ENCODE measurements at places on chromosomes 5 and 9.
A peak's percentile ranks its signal among the peaks of the same experiment; 100 is the strongest.

DNA sequence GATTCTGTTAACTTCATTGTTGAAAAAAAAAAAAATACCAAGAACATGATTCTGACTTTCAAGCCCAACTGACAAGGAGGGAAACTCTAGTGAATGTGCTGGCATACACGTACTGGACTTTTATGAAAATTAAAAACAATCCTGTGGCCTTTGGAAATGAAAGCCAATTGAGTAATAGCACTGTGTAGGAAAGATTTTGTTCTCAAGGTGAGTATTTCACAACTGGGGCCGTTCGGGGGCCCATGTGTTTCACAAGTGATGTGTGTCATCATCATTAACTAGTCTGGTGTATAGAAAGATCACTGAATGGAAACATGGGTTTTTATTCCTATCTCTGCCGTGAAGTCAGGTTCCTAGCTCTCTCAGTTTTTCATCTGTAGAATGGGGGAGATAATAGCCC is 605.0 kb upstream of the CLINT1 start:
- H3K4me1 ChIP-seq, result peaks cover 26% of the 10 kb centered on the region
- no peaks in the 10 kb centered on the region for H3K27me3 ChIP-seq
- H3K36me3 ChIP-seq, result no peaks in the 10 kb centered on the region
- H3K27ac ChIP-seq, result no peak overlapping the region
- DNase-seq, result peak; percentile 28

GRCh38 chr5:138639326-138639725 is 64.1 kb upstream of the HSPA9 start:
- H3K27me3 ChIP-seq, result no peaks in the 10 kb centered on the region
- no peak for DNase-seq
- H3K4me1 ChIP-seq, result peaks cover 15% of the 10 kb centered on the region
- no peak overlapping the region for H3K4me3 ChIP-seq
- H3K27ac ChIP-seq, result no peak overlapping the region
- H3K36me3 ChIP-seq, result no peaks in the 10 kb centered on the region

DNA sequence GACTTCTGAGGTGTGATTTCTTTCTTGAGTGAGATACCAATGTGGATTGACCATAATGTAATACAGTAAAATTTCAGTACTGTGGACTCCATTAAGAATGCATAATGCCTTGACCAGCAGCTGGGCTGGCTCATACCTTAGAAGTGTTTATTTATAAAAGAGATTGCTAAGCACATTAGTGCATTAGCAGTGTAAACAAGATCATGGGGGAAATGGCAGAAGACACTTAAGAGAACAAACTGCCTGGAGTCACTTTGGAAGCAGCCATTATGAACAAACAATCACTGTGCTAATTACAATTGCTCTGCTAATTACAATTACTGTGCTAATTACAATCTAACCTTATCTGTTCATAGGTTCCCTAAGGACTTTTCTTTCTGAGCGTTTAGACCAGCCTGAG is 104.2 kb downstream of the TRIM32 start:
- no peak overlapping the region for H3K27ac ChIP-seq
- DNase-seq, result no peak
- no peaks in the 10 kb centered on the region for H3K36me3 ChIP-seq

GRCh38 chr9:127612939-127613582 is 984 bp downstream of the STXBP1 start:
- H3K4me1 ChIP-seq, result peaks cover 35% of the 10 kb centered on the region
- H3K27ac ChIP-seq, result peak overlapping the region; percentile 16
- no peaks in the 10 kb centered on the region for H3K36me3 ChIP-seq

DNA sequence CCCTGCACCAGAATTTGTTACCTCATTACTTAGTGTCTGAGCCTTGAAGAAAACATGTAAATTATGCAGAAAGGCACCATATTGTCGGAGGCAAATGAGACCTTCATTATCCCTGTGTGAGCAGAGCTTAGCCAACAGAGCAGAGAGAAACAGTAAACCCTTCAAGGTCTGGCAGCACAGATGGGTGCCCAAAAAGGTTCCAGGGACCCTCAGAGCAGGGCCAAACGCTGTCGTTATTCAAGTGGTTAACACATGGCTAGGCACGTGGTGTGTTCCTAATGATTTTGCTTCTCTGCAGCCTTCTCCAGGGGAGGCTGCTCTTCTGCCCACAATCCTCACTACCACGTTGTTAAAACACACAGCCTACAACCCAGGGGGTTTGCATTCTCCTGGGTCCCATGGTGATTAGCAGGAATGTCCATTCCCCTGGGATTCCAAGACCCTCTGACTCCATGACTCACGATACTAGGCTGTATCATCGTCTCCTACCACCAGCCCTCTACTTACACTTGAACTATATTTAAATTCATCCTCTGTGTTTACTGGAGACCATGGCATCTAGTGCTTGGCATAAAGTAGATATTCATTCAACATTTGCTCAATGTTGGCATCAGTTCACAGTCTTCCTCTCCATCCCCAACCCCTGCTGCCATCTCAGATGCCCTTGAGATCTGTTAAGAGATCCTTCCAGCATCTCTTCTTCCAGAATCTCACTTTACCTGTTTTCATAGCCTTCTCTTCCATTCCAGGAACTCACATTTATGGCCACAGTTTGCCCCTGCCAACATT is 174.5 kb upstream of the RAD23B start:
- no peak overlapping the region for H3K27ac ChIP-seq
- no peaks in the 10 kb centered on the region for H3K27me3 ChIP-seq
- H3K4me1 ChIP-seq, result no peaks in the 10 kb centered on the region
- DNase-seq, result no peak
- H3K4me3 ChIP-seq, result no peak overlapping the region

DNA sequence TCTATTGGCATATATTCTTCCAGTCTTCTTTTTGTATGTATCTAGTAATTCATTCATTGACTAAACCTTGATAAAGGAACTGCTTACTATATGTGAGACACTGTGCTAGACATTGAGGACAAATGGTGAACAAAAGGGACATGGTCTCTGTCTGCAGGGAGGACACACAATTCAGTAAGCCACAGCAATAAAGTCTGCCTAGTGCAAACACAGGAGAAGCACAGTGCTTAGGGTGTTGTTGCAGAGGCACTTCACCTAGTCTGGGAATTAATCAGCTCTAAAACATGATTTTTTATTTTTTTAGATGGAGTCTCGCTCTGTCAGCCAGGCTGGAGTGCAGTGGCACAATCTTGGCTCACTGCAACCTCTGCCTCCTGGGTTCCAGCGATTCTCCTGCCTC is 6.4 kb upstream of the CCL28 start:
- no peak overlapping the region for H3K4me3 ChIP-seq
- H3K4me1 ChIP-seq, result no peaks in the 10 kb centered on the region
- DNase-seq, result no peak
- no peaks in the 10 kb centered on the region for H3K36me3 ChIP-seq
- H3K27me3 ChIP-seq, result no peaks in the 10 kb centered on the region

DNA sequence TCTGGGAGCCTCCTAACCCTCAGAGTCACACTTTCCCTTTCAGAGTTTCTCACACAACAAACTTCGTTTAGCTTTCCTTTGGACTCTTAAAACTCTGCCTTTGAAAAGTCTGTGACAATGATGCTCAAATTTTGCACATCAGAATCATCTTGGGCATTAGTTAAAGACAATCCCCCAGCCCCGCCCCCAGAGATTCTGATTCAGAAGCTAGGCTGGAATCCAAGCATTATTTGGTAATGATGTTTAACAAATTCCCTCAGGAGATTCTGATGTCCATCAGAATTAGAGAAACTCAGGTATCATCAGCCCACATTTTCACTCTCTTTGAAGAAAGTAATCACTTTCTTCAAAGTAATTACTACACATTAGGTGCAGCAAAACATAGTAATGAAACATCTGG is 9.6 kb upstream of the PLPP1 start:
- no peak for DNase-seq
- no peaks in the 10 kb centered on the region for H3K36me3 ChIP-seq
- no peaks in the 10 kb centered on the region for H3K27me3 ChIP-seq
- H3K4me3 ChIP-seq, result no peak overlapping the region

DNA sequence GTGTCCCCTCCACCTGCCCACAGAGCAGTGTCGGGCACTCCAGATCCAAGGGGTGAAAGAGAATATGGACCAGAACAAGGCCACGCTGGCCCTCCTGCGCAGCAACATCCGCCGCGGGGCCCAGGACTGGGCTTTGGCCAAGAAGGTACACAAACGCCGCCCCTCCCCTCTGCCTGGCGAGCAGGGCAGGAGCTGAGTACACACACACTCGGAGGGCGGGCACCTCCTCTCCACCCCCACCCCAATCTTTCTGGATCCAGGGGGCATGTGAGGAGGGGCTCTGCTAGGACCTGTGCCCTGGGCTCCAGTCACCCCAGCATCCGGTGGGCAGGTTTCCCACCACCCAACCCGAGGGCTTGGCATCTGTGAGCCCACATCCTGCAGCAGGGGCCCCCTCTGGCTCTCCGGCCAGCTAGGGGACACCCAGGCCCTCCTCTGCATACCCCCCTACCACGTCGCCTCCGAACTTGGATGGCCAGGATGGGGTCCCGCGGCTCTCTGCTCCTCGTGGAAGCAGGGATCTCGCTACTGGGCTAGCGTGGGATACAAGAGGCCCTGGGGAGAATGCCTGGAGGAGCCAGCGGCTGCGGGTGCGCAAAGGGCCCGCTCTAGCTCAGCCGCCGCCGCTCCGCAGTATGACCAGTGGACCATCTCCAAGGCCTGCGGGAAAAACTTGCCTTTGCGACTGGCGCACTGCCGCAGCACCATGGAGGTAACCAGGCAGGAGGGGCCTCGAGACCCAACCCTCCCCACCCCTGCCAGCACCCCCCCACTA is 3.1 kb downstream of the CCDC183 start:
- H3K4me3 ChIP-seq, result no peak overlapping the region
- H3K27me3 ChIP-seq, result peaks cover 7% of the 10 kb centered on the region
- H3K4me1 ChIP-seq, result no peaks in the 10 kb centered on the region

- H3K4me1 ChIP-seq, result no peaks in the 10 kb centered on the region
- no peak overlapping the region for H3K27ac ChIP-seq
- H3K27me3 ChIP-seq, result no peaks in the 10 kb centered on the region
- DNase-seq, result no peak
- H3K4me3 ChIP-seq, result no peak overlapping the region
- no peaks in the 10 kb centered on the region for H3K36me3 ChIP-seq
These were observed 25.1 kb downstream of the POLK start for GRCh38 chr5:75536694-75537360.

GRCh38 chr5:172498431-172499129 is 44.3 kb upstream of the SH3PXD2B start:
- DNase-seq, result no peak
- no peaks in the 10 kb centered on the region for H3K36me3 ChIP-seq
- no peaks in the 10 kb centered on the region for H3K4me1 ChIP-seq

GRCh38 chr5:5014586-5015235 is 125.4 kb upstream of the ADAMTS16 start:
- no peaks in the 10 kb centered on the region for H3K27me3 ChIP-seq
- H3K4me3 ChIP-seq, result no peak overlapping the region
- no peaks in the 10 kb centered on the region for H3K36me3 ChIP-seq
- no peak overlapping the region for H3K27ac ChIP-seq
- no peak for DNase-seq
- H3K4me1 ChIP-seq, result no peaks in the 10 kb centered on the region

DNA sequence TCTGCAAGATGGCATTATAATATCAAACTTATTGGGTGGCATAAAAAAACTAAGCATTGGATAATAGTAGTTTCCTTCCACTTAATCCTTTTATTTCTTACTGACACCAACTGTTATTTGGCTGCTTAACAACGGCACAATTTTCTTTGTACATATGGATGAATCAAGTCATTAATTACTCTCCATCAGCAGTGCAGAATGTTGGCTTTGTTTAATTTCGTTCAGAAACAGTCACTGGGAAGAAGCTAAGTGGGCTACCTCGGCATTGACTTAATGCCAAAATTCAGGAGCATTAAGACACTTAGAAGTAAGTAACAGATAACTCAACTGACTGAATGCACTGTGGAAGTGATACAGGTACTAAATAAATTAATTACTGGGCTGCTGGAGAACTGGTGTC is 460.4 kb downstream of the CTNND2 start:
- no peaks in the 10 kb centered on the region for H3K27me3 ChIP-seq
- H3K4me1 ChIP-seq, result no peaks in the 10 kb centered on the region
- no peak overlapping the region for H3K27ac ChIP-seq
- no peaks in the 10 kb centered on the region for H3K36me3 ChIP-seq

DNA sequence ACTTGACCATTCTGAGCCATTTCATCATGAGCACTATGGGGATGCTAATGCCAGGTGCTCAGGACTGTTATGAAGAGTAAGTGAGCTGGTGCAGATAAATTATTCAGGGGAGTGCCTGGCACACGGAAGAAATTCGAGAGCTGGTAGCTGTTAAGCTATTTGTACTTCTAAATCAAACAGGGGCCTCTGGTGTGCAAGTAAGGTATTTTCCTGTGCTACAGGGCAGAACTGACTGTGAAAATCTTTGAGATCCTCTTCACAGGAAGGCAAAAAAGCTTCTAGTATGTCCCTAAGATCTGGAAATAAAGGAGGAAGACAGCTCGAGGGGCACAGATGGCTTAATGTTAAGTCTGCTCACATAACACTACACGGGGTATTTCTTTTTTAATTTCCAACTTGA is 106.3 kb upstream of the SPOCK1 start:
- H3K4me1 ChIP-seq, result no peaks in the 10 kb centered on the region
- DNase-seq, result no peak
- no peaks in the 10 kb centered on the region for H3K27me3 ChIP-seq
- H3K36me3 ChIP-seq, result no peaks in the 10 kb centered on the region
- no peak overlapping the region for H3K4me3 ChIP-seq
- no peak overlapping the region for H3K27ac ChIP-seq

- H3K36me3 ChIP-seq, result no peaks in the 10 kb centered on the region
- DNase-seq, result no peak
- no peak overlapping the region for H3K27ac ChIP-seq
- no peaks in the 10 kb centered on the region for H3K4me1 ChIP-seq
- H3K4me3 ChIP-seq, result no peak overlapping the region
These were observed 278.3 kb downstream of the NR2F1-AS1 start for GRCh38 chr5:93302711-93303110.

- no peaks in the 10 kb centered on the region for H3K36me3 ChIP-seq
- H3K4me1 ChIP-seq, result no peaks in the 10 kb centered on the region
- H3K27ac ChIP-seq, result no peak overlapping the region
- H3K27me3 ChIP-seq, result no peaks in the 10 kb centered on the region
These were observed 6.6 kb downstream of the TJP2 start for GRCh38 chr9:69180670-69181069.

- no peak overlapping the region for H3K4me3 ChIP-seq
- no peaks in the 10 kb centered on the region for H3K36me3 ChIP-seq
- no peak for DNase-seq
- no peaks in the 10 kb centered on the region for H3K4me1 ChIP-seq
- H3K27ac ChIP-seq, result no peak overlapping the region
- H3K27me3 ChIP-seq, result no peaks in the 10 kb centered on the region
These were observed 354.2 kb upstream of the EFNA5 start for GRCh38 chr5:108024986-108025385.

- no peaks in the 10 kb centered on the region for H3K36me3 ChIP-seq
- DNase-seq, result no peak
- H3K4me1 ChIP-seq, result no peaks in the 10 kb centered on the region
- no peaks in the 10 kb centered on the region for H3K27me3 ChIP-seq
These were observed 6.9 kb upstream of the RBM27 start for GRCh38 chr5:146196459-146197048.

All from adrenal gland (tissue), 19 donors.